ENCODE measurements at places on chromosomes 2 and 18.

DNA sequence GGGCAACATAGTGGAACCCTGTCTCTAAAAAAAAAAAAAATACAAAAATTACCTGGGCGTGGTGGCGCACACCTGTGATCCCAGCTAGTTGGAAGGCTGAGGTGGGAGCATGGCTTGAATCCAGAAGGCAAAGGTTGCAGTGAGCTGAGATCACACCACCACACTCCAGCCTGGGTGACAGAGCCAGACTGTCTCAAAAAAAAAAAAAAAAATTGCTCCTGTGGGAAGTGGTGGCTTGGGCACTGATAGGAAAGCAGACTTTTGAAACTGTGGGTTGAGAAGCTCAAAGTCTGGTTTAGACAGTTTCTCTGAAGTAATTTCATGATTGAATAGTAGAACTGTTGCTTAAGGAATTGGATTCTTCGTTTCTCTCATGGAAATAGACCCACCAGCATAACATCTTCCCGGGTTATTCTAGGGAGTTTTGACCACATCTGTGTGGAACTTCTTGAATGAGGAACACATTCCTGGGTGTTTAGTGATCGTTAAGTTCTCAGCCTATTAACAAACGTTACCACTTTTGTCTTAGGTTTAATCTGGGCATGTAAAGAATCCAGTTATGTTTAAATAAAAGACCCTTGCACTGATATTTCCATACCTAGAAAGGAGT lies 33.5 kb downstream of the GRHL1 start:
- DNase-seq = no peak

DNA sequence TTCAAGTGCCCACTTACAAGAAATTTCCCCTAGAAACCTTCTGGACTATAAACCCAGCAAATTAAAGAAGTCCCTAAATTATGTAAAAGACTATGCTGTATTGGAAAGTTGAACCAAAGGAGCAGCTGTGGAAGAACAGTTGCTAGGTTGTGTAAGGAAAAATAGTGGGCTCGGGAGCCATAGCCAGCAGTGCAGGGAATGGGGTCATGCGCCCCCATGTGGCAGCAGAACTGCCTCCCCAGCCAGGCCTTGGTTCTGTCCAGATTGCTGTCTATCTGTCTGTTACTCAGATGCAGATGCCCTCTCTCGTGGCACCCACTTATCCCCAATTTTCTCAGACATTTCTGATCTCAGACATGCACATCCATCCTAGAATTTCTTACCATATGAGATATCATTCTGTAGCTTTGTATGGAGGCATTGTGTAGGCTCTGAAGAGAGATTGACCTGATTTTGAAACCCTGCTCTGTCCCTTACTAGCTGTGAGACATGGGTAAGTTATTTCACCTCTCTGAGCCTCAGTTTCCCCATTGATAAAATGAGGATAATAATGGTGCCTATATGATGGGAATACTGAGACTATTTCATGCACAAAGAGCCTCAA lies 258.3 kb downstream of the SS18 start:
- DNase-seq = no peak

- no peak for DNase-seq
Measured at GRCh38 chr18:79851489-79851888, 53.8 kb downstream of the KCNG2 start.

- no peak for DNase-seq
Measured at GRCh38 chr18:6249788-6250187, 164.9 kb downstream of the L3MBTL4 start.

GRCh38 chr2:45545943-45546342 lies 65.1 kb downstream of the SRBD1 start:
- no peak for DNase-seq

DNA sequence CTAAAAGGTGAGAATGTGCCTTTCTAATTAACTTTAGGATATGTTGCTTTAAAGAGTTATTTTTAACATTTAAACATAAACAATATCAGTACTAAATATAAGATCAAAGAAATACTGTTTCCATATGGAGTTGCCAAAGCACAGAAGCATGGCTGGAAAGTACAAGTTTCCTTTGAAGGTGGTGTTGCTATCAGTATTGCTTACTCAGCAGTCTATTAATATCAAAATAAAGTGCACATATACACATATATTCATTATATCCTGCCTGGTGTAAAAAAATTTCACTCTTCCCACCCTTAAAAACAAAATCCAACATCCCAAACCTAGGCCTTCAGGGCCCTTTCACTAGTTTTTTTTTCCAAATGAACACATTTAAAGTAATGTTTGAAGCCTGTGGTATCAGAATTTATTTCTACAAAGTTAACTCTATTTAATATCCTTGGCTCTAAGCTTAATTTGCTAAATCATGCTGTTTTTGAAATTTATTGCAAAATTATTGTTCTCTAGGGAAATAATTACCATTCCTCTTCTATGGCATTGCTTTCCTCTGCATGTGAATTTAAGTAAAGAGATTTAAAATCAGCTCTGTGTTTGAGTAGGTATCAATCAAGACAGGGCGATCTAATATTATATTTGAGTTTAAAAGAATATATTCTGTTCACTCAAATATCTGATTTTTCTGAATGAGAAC lies 192.7 kb upstream of the MEIS1 start:
- no peak for DNase-seq

DNA sequence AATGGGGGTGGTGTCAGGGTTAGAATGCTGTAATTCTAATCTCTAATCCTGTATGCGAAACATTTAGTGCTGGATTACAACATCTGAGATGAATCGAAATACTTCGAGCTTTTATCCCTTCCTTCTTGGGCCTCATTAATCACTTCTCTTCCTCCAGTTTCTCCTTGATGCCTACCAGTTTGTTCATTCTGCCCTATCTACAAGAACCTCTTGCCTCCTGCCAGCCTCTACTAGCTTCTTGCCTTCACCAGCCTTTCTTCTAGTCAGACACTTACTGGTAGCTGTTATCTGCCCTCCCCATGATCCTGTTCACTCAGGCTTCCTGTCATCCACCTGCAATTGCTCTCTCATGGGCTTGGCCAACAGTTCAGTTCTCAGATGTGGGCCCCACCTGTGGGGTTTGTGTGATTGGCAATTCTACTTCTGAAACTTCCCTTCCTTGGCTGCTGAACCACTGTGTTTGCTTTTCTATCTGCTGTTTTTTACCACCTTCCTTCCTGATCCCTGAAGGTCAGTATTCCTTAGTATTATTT lies 15.4 kb upstream of the FARP2 start:
- DNase-seq = no peak

- no peak for DNase-seq
Measured at GRCh38 chr2:27245626-27246025, 17.2 kb downstream of the SLC30A3 start.

DNA sequence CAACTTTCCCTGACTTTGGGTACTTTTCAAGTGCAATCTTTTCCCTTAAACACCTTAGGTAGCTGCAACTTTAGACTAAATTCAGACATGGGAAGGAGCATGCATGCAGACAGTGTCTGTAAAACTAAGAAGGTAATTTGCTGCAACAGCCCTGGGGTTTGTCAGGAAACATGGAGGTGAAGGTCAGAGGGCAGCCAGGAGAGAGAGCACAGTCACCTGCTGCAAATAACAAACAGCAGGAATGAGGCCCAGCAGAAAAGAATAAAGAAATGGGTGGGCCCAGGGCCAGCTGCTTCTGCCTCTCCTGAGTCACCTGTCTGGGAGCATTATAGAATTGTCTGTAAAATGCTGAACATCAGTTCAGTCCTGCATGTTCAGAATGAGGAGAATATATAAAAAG lies 35.2 kb downstream of the MTHFD2 start:
- DNase-seq = no peak

DNA sequence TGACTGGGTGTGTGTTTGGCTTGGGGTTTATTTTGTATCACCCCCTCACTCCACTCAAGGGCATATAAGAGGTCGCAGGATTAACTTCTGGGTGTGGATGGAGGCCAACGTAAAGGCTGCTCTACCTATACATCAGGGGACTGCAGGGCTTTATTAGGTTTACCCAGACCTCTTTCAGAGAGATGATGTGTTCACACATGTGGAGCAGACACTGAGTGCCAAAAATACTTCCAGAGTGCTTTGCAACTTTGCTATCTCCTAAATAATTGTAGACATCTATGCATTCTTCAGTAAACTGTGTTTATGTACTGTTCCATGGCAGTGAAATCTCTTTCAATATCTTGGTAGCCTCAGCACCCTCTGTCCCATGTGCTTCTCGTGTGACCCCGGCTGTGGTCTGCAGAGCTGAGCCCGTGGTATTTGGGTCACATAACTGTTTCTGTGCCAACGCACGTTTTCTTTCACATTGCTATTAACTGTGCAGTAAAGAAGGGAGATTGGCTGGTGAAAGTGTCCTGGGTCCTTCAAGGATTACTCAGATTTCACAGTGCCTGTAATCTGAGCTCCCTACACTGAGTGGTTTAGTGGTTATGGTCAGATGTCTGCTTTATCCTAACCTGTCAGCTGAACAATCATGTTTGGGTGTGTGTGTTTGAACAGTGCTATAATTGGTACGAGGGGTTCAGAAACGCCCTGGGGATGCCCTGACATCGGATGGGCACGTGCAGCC lies 208.1 kb downstream of the VAPA start:
- DNase-seq = peak; percentile 7

- DNase-seq = no peak
Measured at GRCh38 chr2:96934831-96935540, 51.4 kb downstream of the FAM178B start.

GRCh38 chr2:160010361-160011145 lies 51.9 kb downstream of the PLA2R1 start:
- DNase-seq = no peak

- no peak for DNase-seq
Measured at GRCh38 chr2:194742706-194743105, 914.3 kb upstream of the SLC39A10 start.

- no peak for DNase-seq
Measured at GRCh38 chr2:197647961-197648690, 27.3 kb downstream of the RFTN2 start.

DNA sequence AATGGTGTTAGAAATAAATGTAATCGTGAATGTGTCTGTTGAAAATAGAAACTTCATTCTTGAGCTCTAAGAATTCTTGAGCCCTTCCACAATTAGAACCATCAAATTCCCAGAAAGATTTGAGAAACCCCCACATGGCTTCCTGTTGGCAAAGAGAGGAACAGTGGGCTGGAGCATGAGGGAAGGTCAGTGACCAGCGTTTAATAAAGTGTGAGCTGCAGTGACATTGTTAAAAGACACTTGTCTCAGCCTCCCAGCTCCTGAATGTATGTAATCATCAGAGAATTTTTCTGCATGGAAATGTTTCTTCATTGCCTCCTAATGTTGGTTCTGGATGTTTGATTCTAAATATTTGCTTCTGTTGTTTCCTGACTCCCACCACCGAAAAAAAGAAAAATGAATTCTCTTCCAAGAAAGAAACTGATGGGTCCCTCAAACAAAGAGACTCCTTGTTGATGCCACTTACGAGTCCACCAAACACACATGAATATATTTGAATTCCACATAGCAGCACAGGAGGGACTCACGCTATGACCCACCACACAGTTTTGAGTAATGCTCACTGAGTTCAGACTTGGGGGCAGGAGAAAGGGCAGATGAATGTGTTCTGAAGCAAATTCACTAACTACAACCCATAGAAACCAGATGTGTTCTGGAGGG lies 225.1 kb upstream of the KLHL29 start:
- DNase-seq = no peak

DNA sequence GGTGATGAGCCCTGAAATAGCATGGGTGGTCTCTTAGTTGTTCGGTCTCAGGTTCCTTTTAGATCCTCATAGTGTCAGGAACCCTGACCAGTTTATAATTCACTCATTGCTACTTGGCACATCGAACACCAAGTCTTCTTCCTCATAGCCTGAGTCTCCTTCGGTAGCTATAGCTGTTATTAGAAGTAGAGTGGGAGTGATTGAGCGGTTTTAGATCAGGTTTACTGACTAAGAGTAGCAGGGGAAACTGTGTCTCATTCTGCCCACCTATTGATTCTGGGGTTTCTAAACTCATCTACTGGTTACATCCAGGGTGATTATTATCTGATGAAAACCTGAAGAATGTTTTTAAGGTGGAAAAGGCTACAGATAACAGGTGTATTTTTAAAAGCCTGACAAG lies 114.6 kb downstream of the SETBP1 start:
- DNase-seq = no peak

GRCh38 chr2:84830095-84830494 lies 50.8 kb downstream of the TRABD2A start:
- no peak for DNase-seq

DNA sequence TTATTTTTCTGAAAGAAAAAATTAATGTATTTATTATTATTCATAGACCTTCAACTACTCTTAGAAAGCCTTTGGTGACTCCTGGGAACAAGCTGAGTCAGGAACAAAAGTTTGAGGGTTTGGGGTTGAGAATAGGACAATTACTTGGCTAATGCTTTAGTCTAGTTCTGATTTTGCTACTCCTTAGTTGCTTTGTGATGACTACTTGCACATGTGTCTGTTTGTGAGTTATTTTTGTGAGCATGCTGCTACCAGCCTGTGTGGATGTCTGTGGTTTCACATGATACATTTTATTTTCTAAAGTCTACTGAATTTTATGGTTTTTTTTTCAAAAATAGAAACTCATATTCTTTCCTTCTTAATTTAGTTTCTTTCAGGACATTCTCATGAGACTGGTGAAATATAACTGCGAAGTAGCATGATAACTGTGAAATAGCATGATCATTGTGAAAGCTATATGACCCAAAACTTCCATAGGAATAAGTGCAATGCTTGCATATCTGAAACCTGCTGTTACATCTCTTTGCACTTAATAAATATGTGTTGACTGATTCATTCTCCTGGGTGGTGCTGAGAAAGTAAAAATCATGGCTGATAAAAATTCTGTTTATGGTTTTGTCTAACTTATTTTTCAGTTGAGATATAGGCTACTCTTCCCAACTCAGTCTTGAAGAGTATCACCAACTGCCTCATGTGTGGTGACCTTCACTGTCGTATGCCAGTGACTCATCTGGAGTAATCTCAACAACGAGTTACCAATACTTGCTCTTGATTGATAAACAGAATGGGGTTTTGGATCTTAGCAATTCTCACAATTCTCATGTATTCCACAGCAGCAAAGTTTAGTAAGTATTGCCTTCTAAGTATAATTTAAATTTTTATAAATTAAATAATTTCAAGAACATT lies 17.9 kb upstream of the IL18R1 start:
- DNase-seq = no peak

DNA sequence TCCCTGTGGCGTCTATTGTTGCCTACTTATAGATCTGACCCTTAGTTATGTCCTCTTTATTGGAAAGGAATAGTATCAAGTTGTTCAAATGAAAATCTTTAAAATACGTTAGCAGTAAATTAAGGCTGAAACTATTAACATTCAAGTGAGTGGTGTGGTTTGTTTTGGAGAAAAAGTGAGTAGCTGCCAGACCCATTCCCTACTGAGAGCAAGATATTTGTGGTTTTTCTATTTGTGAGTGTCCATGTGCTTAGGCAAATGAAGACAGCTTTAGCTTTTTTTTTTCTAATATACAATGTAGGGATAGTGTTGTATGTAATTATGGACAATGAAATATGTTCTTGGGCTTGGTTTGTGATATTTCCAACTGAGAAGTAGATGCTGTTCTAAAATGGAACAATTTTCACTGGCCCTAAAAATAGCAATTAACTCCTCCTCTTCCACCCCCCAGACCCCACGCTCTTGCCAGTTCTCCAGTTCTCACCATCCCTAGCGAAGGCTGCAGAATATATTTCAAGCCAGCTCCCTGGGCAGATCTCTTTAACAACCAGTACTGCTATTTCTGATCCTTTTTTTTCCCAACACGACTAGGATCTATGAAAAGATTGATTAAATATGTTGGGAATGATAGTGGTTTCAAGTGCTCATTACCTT lies 83.1 kb downstream of the CCDC85A start:
- no peak for DNase-seq

GRCh38 chr18:79955302-79956075 lies 4.0 kb upstream of the SLC66A2 start:
- no peak for DNase-seq

Measured in GOT3 (cell line).